ENCODE measurements at places on chromosomes 5 and 9. TPM values are rescaled to one million over a fixed set of nuclear protein-coding genes. Genes with fewer than 3 reads are reported as not detected.

GRCh38 chr9:38313421-38313820 lies 79.1 kb upstream of the ALDH1B1 start:
- peak; percentile 15 for DNase-seq

DNA sequence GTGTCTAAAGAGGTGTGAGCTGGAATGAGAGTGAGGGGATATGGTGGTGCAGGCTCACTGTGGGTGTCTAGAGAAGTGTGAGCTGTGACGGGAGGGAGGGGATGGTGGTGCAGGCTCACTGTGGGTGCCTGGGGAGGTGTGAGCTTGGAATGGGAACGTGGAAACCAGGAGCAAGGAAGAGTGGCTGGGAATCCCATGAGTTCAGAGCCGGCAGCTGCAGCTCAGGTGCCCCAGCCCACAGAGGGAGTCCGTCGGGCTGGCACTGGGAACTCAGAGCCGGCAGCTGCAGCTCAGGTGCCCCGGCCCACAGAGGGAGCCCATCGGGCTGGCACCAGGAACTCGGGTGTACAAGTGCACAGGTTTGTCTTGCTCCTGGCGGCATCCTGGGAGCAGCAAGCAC lies 45.6 kb downstream of the IRX2 start:
- no peak for DNase-seq

DNA sequence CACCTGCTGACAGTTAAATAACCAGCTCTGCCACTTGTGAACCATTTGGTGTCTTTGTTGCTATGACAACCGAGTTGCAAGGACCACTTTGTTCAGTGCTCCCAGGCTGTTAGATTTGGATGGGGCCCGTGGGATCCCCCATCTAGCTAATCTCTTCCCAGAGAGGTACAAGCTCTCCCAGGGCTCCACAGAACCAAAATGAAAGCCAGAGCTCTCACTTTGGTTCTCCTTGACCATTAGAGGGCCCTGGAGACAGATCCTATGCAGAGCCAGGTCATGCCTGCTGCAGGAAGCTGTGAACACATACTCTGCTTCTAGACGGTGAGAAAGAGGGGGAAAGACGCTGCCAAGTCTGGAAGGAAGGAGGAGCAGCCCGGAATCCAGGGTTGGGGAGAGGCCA lies 224.6 kb downstream of the GABBR2 start:
- no peak for DNase-seq

DNA sequence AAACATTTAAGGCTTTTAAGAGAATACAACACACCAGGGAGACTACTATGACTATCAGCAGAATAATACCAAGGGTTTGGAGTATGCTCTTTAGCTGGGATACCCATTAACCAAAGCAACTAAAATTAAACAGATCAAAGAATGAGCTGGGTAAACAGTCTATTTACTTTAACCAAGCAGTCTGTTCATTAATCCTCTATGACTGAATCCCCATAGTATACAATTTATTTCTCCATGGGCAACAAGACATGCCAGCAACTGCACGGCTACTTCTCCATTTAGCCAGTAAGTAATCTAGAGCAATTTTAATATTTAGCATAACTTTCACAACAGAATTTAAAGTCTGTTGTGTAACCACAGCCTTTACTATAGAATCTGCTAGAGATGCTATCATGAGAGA lies 77.6 kb downstream of the CDO1 start:
- no peak for DNase-seq

DNA sequence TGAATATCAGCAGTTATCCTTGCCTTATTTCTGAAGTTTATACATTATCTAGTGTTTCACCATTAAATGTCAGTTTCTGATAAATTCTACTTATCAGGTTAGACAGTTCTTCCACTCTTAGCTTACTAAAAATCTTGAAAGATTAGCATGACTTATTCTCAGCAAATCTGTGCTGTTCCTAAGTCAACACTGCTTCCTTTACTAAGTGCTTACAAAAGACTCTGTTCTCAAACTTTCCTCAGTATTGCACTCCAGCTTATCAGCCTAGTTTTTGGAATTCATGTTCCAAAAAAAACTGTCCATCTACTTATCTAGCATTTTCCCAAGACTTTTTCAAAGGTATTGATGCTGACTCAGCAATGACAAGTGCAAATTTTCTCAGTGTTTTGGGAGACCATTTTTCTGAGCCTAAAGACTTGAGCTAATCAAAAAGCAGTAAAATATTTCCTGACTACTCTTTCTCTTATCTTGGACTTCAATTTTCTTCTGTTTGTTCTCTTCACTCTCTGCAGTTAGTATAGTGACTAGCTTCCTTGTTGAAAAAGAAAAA lies 61.1 kb upstream of the FRRS1L start:
- no peak for DNase-seq

GRCh38 chr5:113317636-113318035 lies 117.2 kb downstream of the TSSK1B start:
- DNase-seq = no peak

GRCh38 chr9:109888695-109889094 lies 108.7 kb downstream of the PALM2AKAP2 start:
- DNase-seq = no peak

DNA sequence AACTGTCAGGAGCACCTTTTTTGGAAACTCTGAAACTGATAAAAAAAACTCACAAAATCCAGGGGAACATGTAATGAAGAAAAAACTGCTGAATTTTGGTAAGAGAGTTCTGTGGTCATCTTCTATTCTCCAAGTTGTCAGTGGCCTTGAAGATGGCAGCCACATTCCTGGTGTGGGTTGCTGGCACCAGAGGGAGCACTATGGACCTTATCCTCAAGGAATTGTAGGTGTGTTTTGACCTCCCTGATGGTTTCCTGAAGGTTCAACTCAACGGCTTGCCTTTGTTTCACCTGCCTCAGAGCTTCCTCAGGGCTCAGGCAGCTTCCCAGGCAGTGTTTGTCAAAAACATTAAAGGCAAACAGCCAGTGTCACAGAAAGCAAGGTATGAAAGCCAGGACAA lies 2.2 kb upstream of the SLC38A9 start:
- no peak for DNase-seq

GRCh38 chr5:146020100-146020499 lies 83.7 kb downstream of the SH3RF2 start:
- DNase-seq = no peak

DNA sequence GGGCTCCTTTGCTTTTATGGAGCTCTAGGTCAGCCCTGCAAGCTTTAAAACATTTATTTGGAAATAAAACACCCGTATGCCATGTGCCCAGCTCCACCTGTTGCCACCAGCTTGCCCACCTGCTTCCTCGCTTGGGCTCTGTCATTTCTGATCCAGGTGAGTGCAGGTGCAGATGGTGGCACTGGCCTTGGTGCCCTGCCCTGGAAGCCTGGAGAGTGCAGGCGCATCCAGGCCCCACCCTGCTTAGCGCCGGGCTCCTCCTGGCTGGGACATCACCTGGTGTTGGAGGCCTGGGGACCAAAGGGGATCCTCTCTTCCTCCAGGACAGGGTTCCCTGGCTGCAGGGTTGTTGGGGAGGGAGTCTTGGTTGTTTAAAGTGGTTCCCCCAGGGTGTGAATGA lies 35.8 kb downstream of the WNK2 start:
- no peak for DNase-seq

GRCh38 chr9:14272927-14273528 lies 40.9 kb downstream of the NFIB start:
- DNase-seq = no peak

DNA sequence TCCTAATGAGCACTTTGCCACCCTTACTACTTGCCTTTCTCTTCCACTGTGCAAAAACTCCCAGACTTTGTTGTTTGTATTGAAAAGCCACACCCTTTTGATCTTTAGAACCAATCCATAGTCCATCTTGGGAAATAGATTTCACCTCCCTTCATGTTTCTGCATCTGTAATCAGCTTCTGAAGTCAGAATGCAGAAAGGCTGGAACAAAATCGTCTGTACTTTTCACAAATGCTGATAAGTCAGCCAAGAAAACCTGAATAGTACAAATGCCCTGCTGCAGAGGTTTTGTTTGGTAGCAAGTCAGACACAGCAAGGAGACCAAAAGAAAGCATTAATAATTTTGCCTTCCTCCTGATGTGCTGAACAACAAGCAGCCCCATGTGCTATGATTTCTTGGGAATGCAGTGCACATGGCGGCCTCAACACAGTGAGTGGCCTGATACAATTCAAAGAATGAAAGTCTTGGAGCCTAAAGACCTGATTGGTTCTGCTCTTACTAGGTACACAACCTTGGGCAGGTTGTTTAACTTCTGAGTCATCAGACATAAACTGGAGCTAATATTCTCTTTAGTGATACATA lies 59.2 kb upstream of the STK32A start:
- DNase-seq = no peak

DNA sequence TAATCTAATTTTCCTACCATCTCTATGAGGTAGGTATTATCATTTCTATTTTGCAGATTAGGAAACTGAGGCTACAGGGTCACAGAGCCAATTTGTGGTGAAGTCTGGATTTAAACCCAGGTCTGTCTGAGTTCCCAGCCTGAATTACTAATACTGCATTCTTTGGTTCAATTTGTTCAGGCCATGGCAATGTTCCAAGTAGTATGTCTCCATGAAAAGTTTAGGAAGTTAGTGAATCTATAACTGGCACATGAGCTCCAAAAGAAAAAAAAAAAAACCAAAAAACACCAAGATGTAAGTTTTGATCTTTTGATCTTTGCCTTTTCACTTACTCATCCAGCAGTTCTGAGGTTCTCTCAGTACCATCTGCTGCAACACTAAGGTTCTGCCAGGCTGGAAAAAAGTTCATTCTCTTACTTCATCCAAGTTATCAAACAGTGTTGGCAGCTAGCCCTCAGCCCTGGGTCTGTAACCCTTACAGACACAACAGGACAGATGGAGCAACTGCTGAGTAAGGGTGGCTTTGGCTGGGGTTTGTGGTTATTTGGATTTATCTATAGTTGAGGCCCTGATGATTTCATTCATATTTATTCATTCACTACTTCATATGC lies 4.4 kb upstream of the TMEM268 start:
- DNase-seq = no peak

DNA sequence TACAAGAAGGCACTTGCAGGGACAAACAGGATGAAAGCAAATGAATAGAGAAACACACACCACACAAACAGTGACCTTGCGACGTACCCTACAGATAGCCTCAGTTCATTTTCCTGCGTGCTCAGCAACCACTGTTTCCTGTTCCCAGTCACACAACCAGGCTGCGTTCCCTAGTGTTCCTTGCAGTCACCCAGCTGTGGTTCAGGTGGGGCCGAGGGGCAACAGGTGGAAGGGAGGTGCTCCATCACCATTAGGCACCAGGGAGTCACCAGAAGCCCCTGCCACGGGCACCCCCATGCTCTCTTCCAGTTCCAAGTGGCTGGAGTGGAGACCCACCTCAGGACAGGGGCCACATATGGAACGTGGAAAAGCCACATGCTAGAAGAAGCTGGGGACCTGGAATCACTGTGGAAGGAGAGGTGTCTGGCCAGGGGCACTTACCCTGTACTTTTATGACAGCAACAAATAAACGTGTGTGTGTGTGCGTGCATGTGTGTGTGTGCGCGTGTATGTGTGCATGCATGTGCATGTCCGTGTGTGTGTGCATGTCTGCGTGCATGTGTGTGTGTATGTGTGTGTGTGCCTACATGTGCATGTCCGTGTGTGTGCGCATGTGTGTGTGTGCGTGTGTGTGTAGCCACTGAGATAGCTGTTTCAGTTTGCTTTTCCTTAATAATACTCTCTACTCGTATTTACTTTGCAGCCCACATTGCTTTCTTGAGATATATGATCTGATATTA lies 18.8 kb upstream of the FCN2 start:
- no peak for DNase-seq

DNA sequence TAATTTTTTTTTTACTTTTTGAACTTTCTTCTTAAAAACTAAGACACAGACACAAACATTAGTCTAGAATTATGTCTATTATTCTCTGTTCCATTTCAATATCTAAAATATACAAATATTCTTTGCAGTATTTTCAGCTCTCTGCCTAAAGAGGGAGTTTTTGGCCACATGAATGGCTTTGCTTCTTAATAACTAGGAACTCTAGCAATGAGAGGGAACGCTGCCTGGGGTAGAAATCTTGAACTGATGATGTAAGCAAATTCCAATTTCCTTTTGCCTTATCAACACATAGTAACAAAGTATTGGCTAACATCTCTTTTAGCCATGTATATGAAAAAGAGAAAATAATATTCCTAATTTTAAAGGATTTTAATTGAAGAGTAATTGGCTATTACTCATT lies 51.9 kb downstream of the SLC25A46 start:
- no peak for DNase-seq

- DNase-seq = no peak
These were observed 12.5 kb upstream of the CCNJL start for GRCh38 chr5:160324886-160325285.

DNA sequence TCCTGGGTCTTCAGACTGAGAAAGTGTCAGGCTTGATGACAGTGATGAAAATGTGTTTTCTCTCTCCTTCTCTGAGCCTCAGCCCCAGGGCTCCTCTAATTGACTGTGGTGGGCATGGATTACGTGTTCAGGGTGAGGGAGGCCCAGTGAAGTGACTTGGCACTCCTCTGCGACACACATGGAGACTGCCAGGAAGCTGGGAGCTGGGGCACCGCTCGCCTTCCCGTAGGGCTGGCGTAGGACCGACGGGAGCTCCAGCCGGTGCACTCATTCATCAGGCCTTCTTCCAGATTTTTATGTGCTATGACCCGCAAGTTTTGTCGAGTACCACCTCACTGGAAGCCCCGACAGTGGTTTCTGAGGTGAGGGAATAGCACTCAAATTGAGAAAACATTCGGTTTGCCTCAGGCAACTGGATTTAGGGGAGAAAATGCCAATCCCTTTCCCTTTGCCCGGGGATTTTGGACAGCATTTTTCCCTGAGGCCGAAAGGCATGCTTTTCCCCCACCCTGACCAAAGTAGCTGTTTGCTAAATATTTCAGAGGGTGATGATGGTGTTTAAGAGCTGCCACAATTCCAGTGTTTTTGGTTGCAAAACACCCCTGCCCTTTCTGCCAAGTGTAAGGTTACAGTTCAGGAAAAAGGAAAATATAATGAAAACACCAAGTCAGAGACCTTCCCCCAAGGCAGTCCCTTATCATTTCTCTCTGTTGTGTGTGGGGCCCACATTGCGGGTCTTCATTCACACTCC lies 83.7 kb downstream of the PCSK5 start:
- no peak for DNase-seq

GRCh38 chr9:34628656-34629490 lies at the start of gene ARID3C:
ARID3C (minus strand) TSS chr9:34629066; CDS start chr9:34628014, 1,052 bp downstream.
- DNase-seq = no peak

DNA sequence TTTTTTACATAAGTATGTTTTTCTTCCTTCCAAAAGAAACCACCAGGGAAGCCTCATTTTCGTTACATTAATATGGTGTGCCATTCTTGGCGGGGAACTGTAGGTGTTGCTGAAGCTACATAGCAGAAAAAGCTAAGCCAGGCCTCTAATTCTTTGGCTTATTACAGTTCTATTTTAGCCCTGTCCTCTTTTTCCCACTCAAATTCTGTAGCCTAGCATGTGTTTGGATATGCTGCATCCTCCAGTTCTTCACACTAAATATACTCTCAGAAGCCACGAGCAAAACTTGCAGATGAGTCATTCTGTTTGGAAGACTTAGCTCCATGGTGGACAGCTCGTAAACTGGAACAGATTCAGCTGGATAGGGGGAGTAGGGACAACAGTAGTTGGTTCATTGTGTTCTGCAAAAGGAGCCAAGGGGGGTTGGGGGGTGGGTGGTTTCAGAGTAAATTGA lies 369.4 kb downstream of the TMEM161B start:
- DNase-seq = no peak

SPINK7 gene
- total RNA-seq = not detected

DOCK8 gene
- 65.8 TPM for total RNA-seq

ST6GALNAC6 gene
- 48.9 TPM for total RNA-seq

GFRA3 gene
- total RNA-seq = 0.60 TPM

PTGES2 gene
- total RNA-seq = 87.8 TPM

PTPN3 gene
- 36.4 TPM for total RNA-seq

KCNT1 gene
- 0.83 TPM for total RNA-seq

BARHL1 gene
- not detected for total RNA-seq

ZFP2 gene
- 3.0 TPM for total RNA-seq

SPATA31A5 gene
- total RNA-seq = not detected

EPB41L4B gene
- 15.9 TPM for total RNA-seq

GABRA6 gene
- not detected for total RNA-seq
